ENCODE measurements at places on chromosomes 12 and 14.
A peak's percentile ranks its signal among the peaks of the same experiment; 100 is the strongest.

DNA sequence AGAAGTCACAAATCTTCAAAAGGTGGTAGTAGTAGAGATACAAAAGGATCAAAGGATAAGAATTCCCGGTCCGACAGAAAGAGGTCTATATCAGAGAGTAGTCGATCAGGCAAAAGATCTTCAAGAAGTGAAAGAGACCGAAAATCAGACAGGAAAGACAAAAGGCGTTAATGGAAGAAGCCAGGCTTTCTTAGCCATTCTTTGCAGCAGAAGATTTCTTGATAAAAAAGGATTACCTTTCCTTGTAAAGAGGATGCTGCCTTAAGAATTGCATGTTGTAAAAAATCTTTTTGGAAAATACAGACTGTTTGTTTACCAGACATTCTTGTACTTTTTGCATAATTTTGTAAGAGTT, 6.6 kb downstream of the PNN start:
- no peak for DNase-seq

DNA sequence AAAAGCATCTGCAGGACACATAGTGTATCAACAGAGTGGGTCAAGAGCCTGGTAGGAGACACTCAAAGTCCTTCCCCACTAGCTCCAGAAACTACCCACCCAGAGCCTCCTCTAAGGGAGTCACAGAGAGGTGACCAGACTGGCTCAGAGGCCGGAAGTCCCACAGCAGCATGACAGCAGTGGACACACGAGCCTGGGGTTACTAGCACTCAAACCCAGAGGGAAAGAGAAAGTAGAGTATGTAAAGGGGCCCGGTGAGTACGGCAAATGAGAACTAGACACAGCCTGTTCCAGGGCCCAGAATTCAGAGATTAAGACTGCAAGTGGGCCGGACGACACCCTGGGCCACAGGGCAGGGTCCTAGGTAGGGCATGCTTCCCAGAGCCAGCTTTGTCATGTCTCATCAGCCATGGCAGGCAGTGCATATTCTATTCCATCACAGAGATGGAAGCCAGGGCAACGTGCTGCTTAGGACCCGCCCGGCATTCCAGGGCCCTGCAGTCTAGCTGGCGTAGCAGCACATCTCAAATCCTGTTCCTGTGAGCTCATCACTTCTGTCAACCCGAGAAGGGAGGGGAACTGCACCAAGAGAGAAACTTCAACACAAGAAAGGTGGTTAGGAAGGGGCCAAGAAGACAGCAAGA, 4.2 kb downstream of the IFFO1 start:
- DNase-seq, result no peak

DNA sequence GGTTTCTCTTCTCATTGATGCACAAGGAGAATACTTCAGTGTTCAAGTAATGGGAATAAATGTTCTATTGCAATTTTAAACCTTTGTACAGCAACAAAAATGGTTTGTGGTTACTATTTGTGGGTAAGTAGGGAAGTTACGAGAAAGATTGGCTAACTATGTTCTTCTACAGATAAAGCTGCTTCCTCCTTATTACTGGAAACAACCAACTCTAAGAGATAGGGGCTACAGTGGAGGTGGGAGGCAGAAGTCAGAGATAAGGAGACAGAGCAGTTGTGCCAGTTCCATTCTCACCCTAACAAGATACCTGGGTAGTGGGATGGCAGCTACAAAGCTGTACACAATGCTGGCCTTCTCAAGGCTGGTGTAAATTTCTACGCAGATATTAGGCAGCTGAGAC, 16.2 kb downstream of the NOXRED1 start:
- DNase-seq, result no peak

DNA sequence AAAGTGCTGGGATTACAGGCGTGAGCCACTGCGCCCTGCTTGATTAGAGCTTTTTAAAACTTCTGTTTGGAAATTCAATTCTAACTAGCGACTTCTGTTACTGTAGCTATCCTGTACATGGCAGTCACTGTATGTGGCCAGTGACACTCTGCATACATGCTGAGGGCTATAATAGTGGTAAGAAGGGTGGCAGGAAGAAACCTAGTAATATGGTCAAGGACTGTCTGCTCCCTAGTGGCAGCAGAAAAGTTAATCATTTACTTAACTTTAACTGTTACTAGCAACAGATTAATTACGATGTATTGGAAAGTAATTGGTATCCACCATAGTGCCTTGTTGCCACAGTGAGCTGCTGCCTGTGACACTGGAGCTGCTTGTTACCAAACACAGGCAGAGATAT, 149.0 kb downstream of the KITLG start:
- DNase-seq, result no peak

DNA sequence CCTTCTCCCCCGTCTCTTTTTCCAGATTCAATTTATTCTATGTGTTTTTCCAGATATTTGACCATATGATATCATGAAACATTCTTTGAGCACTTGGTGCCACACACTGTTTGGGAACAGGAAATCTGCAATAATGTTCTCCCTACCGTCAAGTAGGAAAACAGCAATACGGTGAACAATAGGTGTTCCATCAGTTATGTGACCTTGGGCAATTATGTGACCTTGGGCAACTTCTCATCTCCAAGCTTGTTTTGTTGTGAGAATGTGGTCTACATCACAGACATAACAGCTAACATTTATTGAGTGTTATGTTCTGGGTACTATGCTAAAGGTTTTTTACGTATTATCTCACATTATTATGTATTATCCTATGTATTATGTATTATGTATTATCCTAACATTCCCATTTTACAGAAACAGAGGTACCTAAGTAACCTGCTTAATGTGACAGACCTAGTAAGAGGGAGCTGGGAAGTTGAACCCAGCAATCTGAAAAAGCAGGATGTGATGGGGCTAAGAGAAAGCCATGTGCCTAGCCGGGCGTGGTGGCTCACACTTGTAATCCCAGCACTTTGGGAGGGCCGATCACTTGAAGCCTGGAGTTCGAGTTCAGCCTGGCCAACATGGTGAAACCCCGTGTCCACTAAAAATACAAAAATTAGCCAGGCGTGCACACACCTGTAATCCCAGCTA, 1.2 kb upstream of the NEK9 start:
- DNase-seq, result no peak

DNA sequence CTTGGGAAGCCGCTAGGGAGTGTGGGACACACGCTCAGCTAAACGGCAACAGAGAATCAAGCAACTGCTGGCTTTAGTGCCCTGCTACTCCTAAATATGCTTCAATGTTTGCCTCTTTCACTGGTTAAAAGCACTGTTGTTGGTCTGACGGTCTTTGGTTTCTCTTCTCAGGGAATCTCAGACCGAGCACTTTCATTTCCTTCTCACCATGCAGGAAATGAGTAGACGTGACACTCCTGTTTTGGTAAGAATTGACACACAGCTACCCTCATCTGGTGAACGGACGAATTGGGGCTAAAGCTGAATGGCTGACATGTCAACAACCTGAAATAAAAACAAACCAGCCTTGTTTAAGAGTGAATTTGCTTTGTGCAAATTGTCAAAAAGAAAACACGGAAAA, 57.5 kb upstream of the PIWIL1 start:
- DNase-seq, result no peak

GRCh38 chr12:53950789-53951576, 3.7 kb upstream of the HOXC12 start:
- no peak for DNase-seq

DNA sequence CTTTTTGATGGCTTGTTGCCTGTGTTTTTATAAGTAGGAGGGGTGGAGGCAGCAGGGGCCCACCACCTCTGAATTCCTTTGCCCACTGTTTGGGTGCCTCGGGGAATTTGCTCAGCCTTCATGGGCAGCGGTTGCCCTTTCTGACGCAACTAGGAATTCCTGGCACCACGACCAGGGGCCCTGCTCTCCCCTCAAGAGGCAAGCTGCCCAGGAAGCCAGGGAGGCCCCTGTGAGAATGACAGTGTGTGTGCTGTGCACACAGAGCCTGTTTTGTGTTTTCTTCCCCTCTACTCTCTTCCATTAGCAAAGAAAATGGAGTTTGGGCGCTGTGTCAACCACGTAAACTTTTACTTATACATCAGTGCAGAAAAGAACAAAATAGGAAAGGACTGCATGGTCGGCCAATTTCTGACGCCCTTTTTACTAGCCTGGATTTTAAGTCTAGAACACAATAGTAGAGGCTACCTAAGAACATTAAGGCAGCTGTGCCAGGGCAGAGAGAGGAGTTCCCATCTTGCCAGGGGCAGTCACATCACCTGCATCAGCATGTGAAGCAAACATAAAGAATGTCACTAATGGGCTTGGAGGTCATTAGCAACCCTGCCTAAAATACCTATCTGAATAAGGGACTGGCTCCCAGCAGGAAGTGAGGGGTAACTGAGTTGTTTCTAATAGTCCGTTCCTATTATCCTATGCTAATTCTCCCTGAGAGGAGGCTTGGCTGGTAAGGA, 17.9 kb upstream of the PTGR2 start:
- peak; percentile 55 for DNase-seq

DNA sequence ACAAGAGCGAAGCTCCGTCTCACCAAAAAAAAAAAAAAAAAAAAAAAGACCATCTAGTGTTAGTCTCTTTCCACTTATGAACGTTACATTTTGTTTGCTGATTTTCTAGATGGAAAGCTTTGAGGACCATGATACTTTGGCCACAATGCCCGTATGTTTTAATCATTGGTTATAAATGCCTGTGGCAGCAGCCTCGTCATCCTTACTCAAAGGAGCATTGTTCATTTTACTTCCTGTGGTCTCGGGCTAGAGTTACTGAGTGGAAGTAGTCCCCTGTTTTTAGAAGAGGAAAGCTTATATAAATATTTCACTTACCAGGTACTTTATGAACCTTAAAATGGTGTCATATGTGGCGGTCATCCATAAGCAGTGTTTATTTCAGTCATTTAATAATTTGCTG, 359.9 kb downstream of the AEBP2 start:
- no peak for DNase-seq

- no peak for DNase-seq
Observed at GRCh38 chr12:32780071-32780470, 24.4 kb upstream of the YARS2 start.

DNA sequence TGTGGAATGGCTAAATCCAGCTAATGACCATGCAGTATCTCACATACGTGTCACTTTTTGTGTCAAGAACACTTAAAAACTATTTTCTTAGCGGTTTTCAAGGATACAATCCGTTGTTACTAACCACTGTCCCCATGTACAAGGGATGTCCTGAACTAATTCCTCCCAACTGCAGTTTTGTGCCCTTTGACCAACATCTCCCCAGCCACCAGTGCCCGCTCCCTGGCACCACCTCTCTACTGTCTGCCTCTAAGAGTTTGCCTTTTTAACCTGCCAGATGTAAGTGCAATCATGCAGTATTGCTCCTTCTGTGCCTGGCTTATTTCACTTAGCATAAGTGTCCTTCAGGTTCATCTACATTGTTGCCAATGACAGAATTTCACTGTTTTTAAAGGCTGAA, 315.7 kb downstream of the TMEM121 start:
- no peak for DNase-seq

GRCh38 chr12:120858306-120859088, 45.7 kb downstream of the SPPL3 start:
- no peak for DNase-seq

GRCh38 chr12:50894241-50894640, 51.5 kb downstream of the TMPRSS12 start:
- DNase-seq, result no peak

DNA sequence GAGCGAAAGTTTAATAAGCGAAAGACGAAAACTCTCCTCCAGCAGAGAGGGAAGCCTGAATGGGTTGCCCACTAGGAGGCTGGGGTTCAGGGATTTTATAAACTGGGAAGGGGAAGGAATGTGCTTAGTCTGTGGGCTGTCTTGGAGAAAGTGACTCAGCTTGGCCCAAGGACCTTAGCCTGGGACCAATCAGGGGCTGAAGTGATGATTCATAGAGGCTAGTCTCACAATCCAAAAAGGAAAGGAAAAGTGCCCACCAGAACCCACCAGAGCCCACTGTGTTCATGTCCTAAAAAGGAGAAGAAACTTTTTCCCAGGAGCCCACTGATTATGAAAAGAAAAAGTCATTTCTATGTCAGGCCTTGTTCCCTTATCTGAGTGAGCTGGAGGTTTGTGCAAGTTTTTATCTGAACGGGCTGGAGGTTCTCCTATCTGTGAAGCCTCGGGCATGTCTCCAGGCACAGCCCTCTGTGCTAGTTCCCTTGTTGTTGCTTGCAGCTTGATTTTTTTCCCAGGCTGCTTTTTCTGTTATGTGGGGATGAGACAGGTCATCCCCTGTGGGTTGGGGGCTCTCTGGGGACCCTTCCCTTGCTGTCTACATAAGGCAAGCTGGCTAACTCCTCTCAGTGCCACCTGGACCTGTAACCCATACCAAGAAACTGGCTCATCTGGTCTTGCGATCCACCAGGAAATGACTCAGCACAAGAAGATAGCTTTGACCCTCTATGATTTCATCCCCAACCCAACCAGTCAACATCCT, 8.3 kb upstream of the GOLGA5 start:
- DNase-seq, result no peak

DNA sequence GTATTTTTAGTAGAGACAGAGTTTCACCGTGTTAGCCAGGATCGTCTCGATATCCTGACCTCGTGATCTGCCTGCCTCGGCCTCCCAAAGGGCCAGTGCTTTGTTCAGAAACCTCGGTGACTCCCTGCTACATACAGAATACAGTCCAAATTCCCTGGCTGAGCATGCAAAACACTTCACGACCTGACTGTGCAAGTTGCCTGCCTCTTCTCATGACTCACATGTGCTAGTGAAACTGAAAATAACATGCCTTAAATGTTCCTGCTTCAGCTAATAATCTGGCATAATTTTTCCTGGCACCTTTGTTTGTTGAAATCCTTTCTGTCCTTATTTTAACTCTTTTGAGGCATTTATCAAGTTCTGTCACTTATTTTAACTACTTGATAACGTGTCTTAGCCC, 8.2 kb downstream of the DMAC2L start:
- DNase-seq, result no peak

DNA sequence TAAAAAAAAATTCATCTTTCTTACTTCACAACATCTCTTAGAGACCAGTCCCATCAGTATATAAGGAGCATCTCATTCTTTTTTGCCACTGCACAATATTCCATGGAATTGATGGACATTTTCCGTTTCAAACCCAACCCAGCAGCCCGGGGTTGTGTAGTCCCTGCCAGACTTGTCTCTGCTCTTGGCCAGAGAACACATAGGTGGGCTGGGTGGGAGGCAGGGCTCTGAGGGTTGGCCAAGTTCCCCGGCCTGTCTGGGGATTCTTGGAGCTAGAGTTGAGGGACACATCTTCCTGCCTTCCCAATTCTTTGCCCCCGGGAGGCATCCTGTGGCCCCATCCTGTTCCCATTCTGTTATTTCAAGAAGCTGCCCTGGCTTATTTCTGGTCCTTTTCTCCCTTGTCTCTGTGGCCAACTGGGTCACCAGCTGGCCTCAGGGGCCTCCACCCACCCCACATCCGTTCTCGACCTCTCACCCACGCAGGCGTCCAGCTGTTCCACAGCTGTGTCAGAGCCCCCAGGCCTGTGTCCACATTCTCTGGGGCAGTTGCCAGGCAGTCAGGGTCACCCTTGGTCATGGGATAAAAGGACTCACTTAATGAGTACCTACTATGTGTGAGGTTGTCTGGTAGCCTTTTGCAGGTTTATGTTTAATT, 52.0 kb upstream of the CCDC63 start:
- DNase-seq, result no peak

GRCh38 chr14:101908795-101909194, 55.6 kb upstream of the DYNC1H1 start:
- DNase-seq, result no peak

GRCh38 chr12:28457785-28458184, 267.5 kb downstream of the CCDC91 start:
- no peak for DNase-seq

- DNase-seq, result no peak
Observed at GRCh38 chr12:6187948-6188793, 12.0 kb upstream of the CD9 start.

All from NCI-H446 (cell line).